ENCODE measurements at places on chromosomes 2 and 18. TPM values are rescaled to one million over a fixed set of nuclear protein-coding genes. Genes with fewer than 3 reads are reported as not detected.

- H3K4me3 ChIP-seq, result peak overlapping the region; percentile 71
- H3K27me3 ChIP-seq, result no peaks in the 10 kb centered on the region
- H3K27ac ChIP-seq, result peak overlapping the region; percentile 93
- no peaks in the 10 kb centered on the region for H3K4me1 ChIP-seq
- no peaks in the 10 kb centered on the region for H3K36me3 ChIP-seq
- DNase-seq, result peak; percentile 39
These were observed 613 bp downstream of the COL5A2 start for GRCh38 chr2:189178726-189179569.

GRCh38 chr2:215521031-215521430 is 85.2 kb upstream of the FN1 start:
- no peak overlapping the region for H3K4me3 ChIP-seq
- H3K27me3 ChIP-seq, result no peaks in the 10 kb centered on the region
- no peaks in the 10 kb centered on the region for H3K4me1 ChIP-seq
- H3K27ac ChIP-seq, result no peak overlapping the region

- H3K4me1 ChIP-seq, result no peaks in the 10 kb centered on the region
- no peaks in the 10 kb centered on the region for H3K27me3 ChIP-seq
- H3K4me3 ChIP-seq, result no peak overlapping the region
- H3K36me3 ChIP-seq, result no peaks in the 10 kb centered on the region
- DNase-seq, result no peak
- no peak overlapping the region for H3K27ac ChIP-seq
These were observed 66.2 kb downstream of the ANKRD44 start for GRCh38 chr2:197244349-197244748.

DNA sequence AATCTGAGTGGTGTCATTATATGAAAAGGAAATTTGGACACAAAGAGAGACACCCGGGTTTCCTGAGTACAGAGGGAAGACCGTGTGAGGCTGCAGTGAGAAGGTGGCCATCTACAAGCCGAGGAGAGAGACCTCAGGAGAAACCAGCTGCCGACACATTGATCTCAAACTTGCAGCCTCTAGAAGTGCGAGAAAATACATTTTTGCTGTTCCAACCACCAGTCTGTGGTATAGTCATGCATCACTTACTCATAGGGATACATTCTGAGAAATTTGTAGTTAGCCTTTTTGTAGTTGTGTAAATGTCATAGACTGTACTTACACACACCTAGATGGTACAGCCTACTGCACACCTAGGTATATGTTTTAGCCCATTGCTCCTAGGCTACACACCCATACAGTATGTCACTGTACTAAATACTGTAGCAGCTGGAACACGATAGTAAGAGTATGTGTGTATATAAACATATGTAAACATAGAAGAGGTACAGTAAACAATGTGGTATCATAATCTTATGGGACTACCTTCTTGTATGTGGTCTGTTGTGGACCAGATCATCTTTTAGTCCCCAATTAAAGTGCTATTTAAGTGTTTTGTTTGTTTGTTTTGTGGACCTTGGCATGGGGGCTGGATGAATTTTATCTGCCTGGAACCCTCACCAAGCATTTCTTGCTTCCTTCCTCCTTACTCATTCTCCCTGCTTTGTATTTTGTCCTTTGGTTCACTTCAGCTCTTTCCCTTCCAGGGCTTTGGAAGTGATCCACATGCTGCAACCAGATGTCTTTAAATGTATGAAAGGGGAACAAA is 38.3 kb upstream of the SESTD1 start:
- no peaks in the 10 kb centered on the region for H3K4me1 ChIP-seq
- H3K27ac ChIP-seq, result no peak overlapping the region
- H3K27me3 ChIP-seq, result no peaks in the 10 kb centered on the region
- DNase-seq, result no peak
- H3K4me3 ChIP-seq, result no peak overlapping the region
- no peaks in the 10 kb centered on the region for H3K36me3 ChIP-seq

Gene GREB1
- total RNA-seq, result 130 TPM

- no peaks in the 10 kb centered on the region for H3K36me3 ChIP-seq
- DNase-seq, result no peak
- H3K4me1 ChIP-seq, result no peaks in the 10 kb centered on the region
- H3K27ac ChIP-seq, result no peak overlapping the region
- no peaks in the 10 kb centered on the region for H3K27me3 ChIP-seq
These were observed 30.2 kb downstream of the CMPK2 start for GRCh38 chr2:6835467-6835866.

DNA sequence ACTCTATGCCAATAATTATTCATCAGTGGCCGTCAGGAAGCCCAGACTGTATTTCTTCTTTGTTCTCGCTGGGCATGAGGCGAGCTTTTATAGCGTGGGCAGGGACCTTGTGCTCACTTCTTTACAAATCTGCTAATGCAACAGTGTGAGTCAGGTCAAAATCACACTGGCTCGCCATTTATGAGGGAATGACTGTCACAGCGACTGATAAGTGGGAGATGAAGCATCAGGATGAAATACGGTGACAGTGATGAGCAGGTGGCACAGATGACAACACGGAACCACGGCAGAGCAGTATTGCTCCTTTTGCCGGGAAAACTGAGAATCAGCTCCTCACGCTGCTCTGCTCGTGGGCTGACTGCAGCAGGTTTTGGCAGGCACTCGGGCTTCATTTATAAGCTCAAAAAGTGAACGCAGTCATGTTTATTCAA is 20.5 kb downstream of the TYMS start:
- no peaks in the 10 kb centered on the region for H3K36me3 ChIP-seq
- DNase-seq, result no peak
- no peaks in the 10 kb centered on the region for H3K27me3 ChIP-seq
- no peak overlapping the region for H3K4me3 ChIP-seq
- no peaks in the 10 kb centered on the region for H3K4me1 ChIP-seq

Gene KCNF1
- total RNA-seq, result not detected

Gene LYG2
- not detected for total RNA-seq

DNA sequence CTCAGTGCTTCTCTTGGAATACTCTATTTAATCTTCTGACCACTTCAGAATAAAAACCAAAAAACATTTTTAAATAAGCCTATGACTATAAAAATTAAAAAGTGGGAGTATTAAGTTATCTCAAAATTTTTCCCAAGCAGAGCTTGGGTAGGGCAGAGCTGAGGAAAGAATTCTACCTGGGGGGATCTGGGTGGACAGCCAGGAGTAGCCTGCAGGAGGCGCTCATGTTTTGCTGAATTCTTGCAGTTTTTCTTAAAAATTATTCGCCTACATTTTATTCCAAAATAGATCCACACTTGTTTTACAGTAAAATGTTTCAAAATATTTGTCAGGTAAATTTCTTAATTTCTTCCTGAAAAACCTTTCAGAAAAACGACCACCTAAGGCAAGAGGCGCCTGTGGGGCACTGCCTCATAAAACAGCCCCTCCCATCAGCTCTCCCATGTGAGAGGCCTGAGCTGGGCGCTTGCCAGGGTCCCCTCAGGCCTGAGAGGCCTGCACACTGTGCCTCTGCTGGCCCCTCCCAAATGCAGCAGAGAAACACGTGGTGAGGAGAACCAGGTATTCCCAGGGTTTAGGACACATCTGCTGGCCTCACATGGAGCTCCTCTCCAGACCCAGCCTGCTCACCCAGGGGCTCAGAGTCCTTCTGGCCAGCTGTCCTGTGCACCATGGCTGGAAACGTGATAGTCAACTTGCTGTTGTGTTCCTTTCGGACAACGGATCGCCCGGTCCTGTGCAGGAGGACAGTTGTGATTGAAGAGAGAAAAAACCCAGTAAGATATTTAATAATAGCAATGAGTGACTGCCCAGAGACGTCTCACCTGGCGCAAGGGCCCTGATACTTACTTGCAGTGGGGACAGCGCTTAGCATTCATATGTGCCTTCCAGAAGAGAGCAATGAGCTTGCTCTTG is 17.5 kb downstream of the POLR1A start:
- no peak for DNase-seq
- no peaks in the 10 kb centered on the region for H3K36me3 ChIP-seq
- H3K27ac ChIP-seq, result no peak overlapping the region
- no peaks in the 10 kb centered on the region for H3K27me3 ChIP-seq
- no peak overlapping the region for H3K4me3 ChIP-seq

Gene SP5
- 1.0 TPM for total RNA-seq

DNA sequence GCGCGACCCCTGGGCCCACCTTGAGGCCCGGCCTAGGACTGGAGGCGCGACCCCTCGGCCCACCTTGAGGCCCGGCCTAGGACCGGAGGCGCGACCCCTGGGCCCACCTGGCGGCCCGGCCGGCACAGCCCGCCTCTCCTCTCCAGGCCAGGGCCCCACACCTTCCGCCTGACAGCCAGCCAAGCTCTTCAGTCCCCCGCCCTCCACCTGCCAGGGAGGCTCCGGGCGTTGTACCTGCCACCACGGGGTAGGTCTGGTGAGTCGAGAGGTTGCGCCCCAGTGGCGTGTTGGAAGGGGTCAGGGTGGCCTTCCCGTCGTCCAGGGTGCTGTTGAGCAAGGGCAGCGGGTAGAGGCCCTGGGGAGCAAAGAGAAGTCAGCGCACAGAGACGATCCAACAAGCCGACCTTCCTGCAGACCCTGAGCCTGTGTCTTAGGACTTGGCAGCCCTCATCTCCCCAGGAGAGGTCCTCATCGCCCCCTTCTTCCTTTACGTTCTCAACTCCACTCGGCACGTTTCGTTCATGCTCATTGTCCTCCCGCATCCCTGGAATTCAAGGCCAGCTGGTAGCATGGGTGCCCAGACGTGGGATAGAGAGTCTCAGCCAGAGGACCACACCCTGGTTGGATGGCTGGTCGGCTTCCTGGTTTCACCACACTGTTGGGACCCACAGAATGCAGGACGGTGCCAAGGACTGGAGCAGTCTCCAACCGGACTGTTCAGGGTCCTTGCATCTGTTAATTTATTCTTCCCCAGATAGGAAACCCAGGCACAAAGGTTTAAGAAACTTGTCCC is 42.2 kb downstream of the PAX8 start:
- H3K4me3 ChIP-seq, result peak overlapping the region; percentile 20
- DNase-seq, result no peak
- H3K27me3 ChIP-seq, result no peaks in the 10 kb centered on the region
- H3K4me1 ChIP-seq, result no peaks in the 10 kb centered on the region

DNA sequence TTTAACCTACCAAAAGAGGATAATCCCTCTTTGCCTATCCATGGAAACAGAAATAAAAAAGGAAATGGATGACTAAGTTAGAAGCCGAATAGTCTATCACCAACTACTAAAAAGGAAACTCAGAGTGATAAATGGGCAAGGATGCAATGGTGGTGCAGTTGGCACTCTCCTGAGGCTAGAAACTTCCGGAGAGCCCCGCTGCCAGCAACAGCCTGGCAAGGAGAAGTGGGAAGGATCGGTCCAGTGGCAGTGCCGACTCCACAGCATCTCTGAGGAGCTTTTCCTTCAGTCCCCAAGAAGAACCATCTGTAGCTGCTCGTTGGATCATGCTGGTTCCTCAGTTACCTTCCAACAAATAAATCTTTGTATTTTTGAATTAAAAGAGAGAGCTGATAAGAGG is 74.7 kb downstream of the DPP4 start:
- H3K27ac ChIP-seq, result no peak overlapping the region
- H3K4me3 ChIP-seq, result no peak overlapping the region
- no peaks in the 10 kb centered on the region for H3K36me3 ChIP-seq
- no peaks in the 10 kb centered on the region for H3K27me3 ChIP-seq

- no peak for DNase-seq
- H3K4me1 ChIP-seq, result no peaks in the 10 kb centered on the region
These were observed 7.1 kb upstream of the CERS6 start for GRCh38 chr2:168448980-168449379.

Gene EVX2
- total RNA-seq, result not detected

GRCh38 chr2:110157153-110157793 is 41.7 kb upstream of the MALL start:
- H3K36me3 ChIP-seq, result no peaks in the 10 kb centered on the region
- no peak overlapping the region for H3K27ac ChIP-seq
- H3K27me3 ChIP-seq, result no peaks in the 10 kb centered on the region
- DNase-seq, result no peak

DNA sequence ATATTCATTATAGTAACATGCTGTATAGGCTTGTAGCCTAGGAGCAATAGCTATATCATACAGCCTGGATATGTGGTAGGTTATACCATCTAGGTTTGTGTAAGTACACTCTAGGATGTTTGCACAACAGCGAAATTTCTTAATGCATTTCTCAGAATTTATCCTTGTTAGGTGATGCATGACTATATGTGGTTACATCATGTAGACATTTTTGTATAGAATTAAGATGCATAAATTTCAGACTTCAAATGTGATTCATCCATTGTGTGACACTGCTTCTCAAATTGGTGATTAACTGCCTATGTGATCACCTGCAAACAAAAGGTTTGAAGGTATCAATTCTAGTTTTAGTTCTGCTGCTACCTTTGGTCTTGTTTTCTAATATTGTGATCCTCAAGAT is 1787.0 kb upstream of the PIK3C3 start:
- no peak overlapping the region for H3K4me3 ChIP-seq
- no peaks in the 10 kb centered on the region for H3K36me3 ChIP-seq
- no peak overlapping the region for H3K27ac ChIP-seq
- DNase-seq, result no peak
- no peaks in the 10 kb centered on the region for H3K4me1 ChIP-seq
- H3K27me3 ChIP-seq, result no peaks in the 10 kb centered on the region

- no peak for DNase-seq
- H3K36me3 ChIP-seq, result no peaks in the 10 kb centered on the region
- no peaks in the 10 kb centered on the region for H3K4me1 ChIP-seq
- no peaks in the 10 kb centered on the region for H3K27me3 ChIP-seq
These were observed 12.2 kb upstream of the ALPK2 start for GRCh38 chr18:58640891-58641610.

Gene CXCR1
- not detected for total RNA-seq

Gene CD207
- 0.26 TPM for total RNA-seq

Gene ZCCHC2
- 44.8 TPM for total RNA-seq

Gene ABCG8
- total RNA-seq, result 0.09 TPM

GRCh38 chr2:16429431-16430145 is 236.0 kb downstream of the CYRIA start:
- DNase-seq, result no peak
- H3K4me3 ChIP-seq, result no peak overlapping the region
- H3K36me3 ChIP-seq, result no peaks in the 10 kb centered on the region
- H3K27me3 ChIP-seq, result no peaks in the 10 kb centered on the region
- no peaks in the 10 kb centered on the region for H3K4me1 ChIP-seq
- no peak overlapping the region for H3K27ac ChIP-seq

GRCh38 chr2:16155366-16155765 is 215.0 kb downstream of the MYCN start:
- no peaks in the 10 kb centered on the region for H3K4me1 ChIP-seq
- no peak overlapping the region for H3K4me3 ChIP-seq
- H3K27ac ChIP-seq, result no peak overlapping the region
- DNase-seq, result no peak
- no peaks in the 10 kb centered on the region for H3K36me3 ChIP-seq

Gene TNS1
- 439 TPM for total RNA-seq

GRCh38 chr2:143675021-143675420 is 545.8 kb downstream of the ARHGAP15 start:
- H3K27me3 ChIP-seq, result no peaks in the 10 kb centered on the region
- DNase-seq, result no peak
- H3K36me3 ChIP-seq, result no peaks in the 10 kb centered on the region
- H3K27ac ChIP-seq, result no peak overlapping the region
- H3K4me3 ChIP-seq, result no peak overlapping the region

Data from uterus (tissue), 4 donors.